ENCODE measurements at places on chromosomes 11 and 22. TPM values are rescaled to one million over a fixed set of nuclear protein-coding genes. Genes with fewer than 3 reads are reported as not detected.

DNA sequence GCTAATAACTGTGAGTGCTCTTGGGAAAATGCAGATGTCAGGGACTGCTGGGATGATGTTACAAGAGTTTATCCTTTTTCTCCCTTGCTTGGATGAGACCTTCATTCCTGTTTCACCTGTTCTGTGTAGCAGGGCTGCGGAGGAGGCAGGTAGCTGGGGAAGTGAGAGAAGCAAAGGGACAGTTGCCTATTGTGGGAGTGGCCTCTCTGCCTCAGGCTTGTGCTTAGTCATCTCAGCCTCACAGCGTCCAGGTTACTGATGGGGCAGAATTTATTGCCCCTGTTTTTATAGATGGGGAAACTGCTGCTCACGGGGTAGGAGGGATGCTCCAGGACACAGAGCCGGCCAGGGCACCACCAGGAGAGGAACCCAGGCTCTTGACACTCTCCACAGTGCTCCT, 1.7 kb downstream of the STX3 start:
- no peak for DNase-seq

DNA sequence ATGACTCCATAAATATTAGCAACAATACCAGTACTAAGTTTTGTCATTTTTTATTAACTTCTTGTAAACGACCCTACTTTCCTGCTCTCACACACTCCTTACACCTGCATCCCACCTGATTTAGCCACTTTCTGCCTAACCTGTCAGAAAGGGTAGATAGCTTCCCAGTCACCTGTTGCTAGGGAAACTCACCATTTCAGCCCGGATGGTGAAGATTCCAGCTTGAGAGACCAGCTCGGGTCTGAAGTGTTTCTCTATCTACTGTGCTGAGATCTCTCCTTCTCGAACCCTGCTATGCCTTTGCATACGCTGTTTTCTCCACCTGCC, at the start of gene PARVG:
Gene PARVG (plus strand): TSS at position 220 of the 327 bp plus-strand sequence. CDS start 2,405 bp downstream, outside the sequence.
- no peak for DNase-seq

- DNase-seq = no peak
These were observed 193.4 kb upstream of the BLID start for GRCh38 chr11:122309262-122309925.

DNA sequence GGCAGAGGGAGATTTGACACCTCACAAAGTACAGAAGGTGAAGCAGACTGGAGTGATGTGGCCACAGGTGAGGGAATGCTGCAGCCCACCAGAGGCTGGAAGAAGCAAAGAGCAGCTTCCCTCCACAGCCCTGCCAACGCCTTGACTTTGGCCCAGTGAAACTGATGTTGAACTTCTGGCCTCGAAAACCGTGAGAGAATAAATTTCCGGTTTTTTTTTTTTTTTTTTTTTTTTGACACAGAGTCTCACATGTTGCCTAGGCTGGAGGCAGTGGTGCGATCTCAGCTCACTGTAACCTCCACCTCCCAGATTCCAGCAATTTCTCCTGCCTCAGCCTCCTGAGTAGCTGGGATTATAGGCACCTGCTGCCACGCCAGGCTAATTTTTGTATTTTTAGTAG, 8.7 kb downstream of the KMT5B start:
- DNase-seq = no peak

DNA sequence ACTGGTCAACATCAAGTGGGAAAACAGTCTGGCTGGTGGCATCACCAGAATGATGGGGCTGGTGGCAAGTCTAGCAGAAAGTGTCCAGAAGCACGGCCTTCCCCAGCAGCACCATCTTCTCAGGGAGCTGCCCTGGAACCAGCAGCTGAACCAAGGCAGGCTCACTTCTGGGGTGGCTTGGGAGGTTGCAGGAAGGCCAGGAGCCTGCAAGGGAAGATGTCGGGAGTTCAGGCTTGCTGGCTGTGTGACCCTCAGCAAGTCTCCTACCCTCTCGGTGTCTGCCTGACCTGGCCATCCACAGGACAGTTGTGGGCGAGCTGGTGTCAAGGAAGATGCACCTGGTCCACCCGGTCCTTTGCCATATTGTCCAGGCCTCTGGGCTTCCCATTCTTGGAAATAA, 2.3 kb upstream of the PNPLA5 start:
- peak; percentile 44 for DNase-seq

DNA sequence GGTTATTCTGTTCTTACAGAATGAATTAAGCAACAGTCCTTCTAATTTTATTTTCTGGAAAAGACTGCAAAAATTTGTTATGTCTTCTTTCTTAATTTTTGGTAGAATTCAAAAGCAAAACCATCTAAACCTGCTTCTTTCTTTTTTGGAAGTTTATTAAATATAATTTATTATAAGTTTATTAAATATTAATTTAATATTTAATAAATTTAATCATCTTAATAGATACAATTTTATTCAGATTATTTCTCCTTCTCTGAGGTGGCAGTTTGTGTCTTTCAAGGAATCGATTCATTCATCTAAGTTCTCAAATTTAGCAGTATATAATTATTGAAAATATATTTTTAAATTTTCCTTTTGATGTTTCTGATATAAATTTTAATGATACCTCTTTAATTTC, 837.5 kb upstream of the LRRC4C start:
- no peak for DNase-seq

GRCh38 chr11:21072558-21072957, 403.2 kb downstream of the NELL1 start:
- DNase-seq = no peak

DNA sequence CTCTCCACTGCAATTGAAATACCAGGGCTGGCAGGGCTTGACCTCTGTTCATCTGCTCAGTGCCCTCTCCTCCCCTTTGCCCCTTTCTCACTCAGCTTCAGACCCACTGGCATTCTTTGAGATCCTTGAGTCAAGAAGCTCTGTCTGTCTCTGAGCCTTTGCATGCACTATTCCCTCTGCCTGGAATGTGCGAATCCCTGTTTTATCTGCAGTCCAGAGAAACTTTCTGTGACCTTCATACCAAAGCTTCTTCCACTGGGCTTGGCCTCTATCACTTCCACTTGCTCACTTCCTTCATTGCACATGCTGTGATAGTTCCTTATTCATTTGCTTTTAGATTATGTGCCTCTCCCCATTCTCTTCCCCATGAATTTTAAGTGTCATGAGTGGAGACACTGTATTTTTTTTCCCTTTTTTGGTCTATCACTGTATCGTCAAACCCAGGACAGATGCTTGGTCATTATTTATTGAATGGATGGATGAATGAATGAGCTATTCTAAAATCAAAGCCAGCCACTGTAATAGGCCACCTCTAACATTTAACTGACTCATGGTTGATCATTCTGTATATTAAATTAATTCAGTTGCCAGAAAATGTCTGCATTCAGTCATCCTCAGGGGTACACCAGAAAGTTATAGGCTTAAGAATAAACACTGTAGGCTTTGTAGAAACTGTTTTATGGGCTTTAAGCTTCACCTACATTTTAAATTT, 88.7 kb upstream of the TIMP3 start:
- DNase-seq = no peak

GRCh38 chr22:26893173-26894110, 236.1 kb downstream of the MIAT start:
- peak; percentile 59 for DNase-seq

TCN1 gene
- polyA plus RNA-seq = not detected

GRCh38 chr11:18785411-18785810, 6.2 kb downstream of the PTPN5 start:
- DNase-seq = no peak

DNA sequence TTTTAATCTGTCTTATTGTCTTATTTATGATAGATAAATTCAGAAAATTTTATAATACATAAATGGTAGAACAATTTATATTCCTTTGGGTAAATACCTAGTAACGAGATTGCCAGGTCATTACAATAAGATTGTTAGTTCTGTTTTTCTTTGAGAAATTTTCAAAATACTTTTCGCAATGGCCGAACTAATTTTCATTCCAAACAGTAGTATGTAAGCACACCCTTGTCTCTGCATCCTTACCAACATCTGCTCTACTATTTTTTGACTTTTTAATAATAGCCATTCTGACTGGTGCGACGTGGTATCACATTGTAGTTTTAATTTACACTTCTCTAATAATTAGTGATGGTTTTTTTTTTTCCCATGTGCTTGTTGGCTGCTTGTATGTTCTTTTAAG, 351.4 kb upstream of the LUZP2 start:
- DNase-seq = no peak
